ENCODE measurements at places on chromosomes 5 and 9.

DNA sequence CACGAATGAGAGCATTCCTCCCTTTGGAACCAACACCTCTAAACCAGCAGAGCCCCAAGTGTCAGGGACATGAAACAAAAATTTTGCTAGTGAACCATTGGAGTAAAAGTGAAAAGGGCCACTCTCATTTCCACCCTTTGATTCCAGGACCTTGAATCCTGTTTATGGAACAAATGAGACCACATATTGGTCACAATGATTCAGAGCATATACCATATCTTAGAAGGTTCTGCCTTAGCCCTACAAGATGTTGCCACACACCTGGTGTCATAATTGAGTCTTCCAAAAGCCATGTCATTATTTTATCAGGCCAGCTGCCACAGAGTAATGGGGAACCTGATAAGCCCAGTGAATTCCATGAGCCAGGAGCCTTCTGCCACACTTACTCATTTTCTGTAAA lies 66.3 kb upstream of the ZBTB43 start:
- no peak for DNase-seq

GRCh38 chr5:150446088-150446487 lies 3.5 kb downstream of the RPS14 start:
- no peak for DNase-seq

DNA sequence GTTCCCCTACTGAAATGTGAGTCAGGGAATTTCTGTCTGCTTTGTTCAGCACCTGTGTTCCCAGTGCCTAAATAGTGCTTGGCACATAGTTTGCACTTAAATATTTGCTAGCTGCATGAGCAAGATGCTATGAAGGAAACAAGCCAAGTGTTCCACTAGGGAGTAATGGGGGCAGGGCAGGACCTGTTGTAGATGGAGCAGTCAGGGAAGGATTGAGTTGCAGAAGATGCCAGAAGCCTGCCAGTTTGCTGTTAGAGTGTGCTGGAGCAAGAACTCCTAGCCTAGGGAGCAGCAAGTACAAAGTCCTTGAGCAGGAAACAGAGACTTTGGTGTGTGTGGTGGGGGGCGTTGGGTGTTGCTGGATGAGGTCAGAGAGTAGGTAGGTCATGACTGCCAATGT lies 87.5 kb downstream of the DAB2IP start:
- DNase-seq = no peak

DNA sequence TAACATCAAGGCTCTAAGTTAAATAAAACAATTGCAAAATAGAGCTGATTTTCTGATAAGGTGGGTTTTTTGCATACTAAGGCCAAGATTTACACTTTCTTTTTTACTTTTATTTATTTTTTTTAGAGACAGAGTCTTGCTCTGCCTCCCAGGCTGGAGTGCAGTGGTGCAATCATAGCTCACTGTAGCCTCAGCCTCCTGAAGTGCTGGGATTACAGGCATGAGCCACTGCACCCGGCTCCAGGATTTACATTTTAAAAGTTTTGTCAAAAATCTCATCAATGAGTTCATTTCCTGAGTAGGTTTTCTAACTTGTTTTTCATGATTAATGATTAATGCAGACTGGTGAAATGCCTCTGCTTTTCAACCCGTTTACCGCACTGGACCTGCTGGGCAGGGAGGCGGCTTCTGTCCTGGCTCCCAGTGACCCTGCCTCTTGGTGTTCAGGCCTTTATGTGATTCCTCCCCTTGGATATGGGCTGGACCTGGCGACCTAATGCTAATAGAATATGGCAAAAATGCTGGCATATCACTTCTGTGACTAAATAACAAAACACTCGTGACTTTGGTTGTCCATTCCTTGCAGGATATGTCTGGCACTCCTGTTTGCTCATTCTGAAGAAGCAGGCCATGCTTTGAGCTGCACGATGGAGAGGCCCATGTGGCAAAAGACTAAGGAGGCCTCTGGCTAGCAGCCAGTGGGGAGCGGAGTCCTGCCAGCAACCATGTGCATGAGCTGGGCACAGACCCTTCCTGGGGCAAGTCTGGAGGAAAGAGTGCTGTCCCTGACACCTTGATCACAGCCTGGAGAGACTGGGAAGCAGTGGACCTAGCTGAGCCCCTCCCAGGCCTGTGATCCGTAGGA lies 72.2 kb upstream of the PTCH1 start:
- no peak for DNase-seq

DNA sequence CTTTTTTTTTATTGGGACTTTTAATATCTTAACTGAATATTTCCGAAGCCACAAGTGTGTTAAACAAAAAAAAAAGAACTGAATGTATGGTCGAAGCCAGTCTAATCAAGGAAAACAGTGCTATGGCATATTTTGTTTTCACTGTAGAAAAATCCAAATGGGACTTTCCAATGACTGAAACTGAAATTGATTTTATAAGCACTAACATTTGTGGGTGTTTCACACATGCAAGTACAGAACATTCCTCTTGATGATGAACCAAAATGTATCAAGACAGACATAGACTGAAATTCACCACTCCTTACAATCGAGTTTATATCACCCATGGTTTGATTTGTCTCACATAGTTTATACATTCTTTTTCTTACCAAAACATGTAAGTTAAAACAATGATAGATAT lies 1026.8 kb downstream of the CDH18 start:
- DNase-seq = no peak

DNA sequence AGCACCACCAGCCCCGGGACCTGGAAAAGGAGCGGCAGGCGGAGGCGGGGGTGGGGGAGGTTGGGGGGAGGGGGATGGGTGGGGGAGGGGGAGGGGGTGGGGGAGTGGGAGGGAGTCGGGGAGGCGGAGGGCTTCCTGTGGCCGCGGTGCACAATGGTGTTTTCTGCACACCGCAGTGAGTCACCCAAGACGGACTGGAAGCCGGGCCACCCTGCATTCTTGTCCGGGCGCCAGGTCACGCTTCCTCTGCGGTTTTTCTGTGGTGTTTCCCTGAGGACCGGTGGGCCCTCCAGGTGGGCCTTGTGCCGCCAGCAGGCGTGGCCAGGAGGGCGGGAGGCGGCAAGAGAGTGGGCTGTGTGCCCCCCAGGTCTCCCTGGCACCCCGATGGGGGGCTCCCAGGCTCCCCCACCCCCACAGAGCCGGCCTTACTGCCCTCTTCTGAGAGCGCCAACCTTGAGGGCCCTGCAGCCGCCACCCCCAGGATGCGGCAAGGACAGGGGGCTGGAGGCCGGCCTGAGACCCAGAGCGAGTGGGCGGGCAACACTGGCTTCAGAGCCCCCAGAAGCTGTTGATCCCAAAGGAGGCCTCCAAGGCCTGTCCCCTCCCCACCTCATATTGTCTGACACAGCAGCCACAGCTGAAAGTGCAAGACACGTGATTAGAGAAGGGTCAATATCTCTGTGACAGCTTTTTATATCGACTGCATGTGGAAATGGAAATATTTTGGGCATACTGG lies 11.1 kb downstream of the EXD3 start:
- DNase-seq = peak; percentile 65

- no peak for DNase-seq
These were observed 42.3 kb downstream of the FAM78A start for GRCh38 chr9:131233995-131234394.
